ENCODE measurements at places on chromosomes 3 and 15.

- no peak for DNase-seq
These were observed 142.8 kb upstream of the PLSCR5 start for GRCh38 chr3:146747928-146748327.

GRCh38 chr15:68816795-68817303, 3.8 kb downstream of the ANP32A start:
- no peak for DNase-seq

GRCh38 chr15:67760901-67761300, 64.4 kb upstream of the SKOR1 start:
- DNase-seq, result no peak

DNA sequence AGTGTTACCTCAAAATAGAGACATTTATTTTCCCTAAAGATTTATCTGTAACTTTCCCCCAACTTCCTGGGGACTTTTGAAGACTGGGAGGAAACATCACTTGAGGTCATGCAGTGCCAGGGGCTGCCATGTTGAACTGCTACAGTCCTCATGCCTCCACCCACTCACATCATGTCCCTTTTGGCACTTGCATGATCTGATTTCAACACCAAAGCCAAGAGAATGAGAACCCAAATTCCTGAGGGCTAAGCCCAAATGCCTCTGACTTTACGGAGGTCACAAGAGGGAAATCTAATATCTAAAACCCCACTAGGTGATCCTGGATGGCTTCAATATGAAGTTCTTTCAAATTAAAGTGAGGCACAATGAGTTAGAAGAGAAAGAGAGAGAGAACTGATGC, 213.1 kb downstream of the NTRK3 start:
- DNase-seq, result no peak

- DNase-seq, result no peak
These were observed 40.5 kb upstream of the MAGEF1 start for GRCh38 chr3:184752361-184752760.

DNA sequence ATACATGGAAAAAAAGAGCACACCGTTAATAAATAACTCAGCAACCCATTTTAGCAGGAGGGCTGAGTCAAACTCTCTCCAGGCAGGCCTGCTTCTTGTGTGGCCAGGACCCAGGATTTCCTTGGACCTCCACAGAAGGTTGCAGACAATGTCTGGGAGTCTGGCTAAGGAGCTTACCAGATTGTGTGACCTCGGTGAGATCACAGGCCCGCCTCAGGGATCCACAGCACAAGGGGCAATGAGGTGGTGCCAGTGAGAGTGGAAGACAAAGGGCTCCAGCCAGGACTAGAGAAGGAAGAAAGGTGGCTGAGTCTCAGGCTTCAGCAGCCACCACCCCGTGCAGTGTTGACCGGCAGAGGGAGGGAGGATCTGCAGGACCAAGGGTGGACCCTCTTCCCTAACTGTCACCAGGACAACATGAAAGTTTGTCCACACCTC, 32.2 kb upstream of the SEC22A start:
- no peak for DNase-seq

DNA sequence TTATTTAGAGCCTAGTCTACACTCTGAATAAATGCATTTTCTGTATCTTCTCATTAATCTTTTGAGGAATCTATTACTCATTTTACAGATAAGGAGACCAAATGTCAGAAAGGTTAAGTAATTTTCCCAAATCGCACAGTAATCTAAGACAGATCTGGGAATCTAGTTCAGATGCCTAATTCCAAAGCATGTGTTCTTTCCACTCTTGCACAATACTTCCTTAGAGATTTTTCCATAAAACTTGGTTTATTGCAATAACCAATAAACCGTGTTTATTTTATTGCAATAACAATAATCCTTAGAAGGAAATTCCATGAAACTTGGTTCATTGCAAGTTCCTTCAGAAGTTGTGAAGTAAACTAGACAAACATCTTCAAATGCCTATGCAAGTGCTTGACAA, 17.4 kb upstream of the COL8A1 start:
- DNase-seq, result no peak

- DNase-seq, result no peak
These were observed 41.8 kb downstream of the ITPR1 start for GRCh38 chr3:4534906-4535305.

DNA sequence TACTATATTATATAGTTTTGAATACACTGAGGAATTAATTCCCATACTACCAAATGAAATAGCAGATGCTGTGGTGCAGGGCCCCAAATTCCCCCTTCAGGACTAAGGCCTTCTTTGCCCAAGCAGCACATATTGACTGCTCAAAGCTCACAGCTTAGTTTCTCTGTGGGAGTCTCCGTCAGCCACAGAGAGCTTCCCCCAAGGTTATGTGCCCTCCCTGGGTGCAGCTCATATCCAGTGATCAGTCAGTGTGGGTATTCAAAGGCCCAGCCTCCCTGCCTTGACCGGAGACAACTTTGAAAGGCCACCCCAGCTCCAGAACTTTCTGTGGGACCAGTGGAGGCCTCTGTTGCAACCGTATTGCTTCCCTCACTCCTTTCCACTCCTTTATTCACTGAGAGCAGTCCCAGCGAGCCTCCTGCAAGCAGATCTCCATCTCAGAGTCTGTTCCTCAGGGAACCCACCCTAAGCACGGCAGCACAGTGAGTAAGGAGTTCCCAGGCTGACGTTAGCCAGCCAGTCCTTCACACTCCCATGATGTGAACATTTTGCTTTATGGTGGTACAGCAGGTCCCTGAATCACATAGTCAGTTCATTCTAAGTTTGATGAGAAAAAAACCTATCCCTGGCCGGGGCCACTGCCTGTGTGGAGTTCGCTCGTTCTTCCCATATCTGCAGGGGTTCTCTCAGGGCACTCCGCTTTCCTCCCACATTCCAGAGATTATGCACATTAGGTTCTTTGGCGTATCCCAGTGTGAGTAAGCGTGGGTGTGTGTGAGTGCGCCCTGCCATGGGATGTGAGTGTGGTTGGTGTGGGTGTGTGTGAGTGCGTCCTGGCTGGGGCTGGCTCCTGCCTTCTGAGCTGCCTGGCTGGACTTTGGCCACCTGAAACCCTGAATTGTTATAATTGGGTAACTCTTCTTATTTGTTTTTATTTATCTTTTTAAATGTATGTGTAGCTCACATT, 64.4 kb upstream of the PPARG start:
- no peak for DNase-seq

GRCh38 chr3:58792921-58793451, 126.4 kb upstream of the FAM3D start:
- DNase-seq, result no peak

- DNase-seq, result no peak
These were observed 27.4 kb upstream of the CD47 start for GRCh38 chr3:108118038-108118768.

- no peak for DNase-seq
These were observed 130.5 kb upstream of the BFSP2 start for GRCh38 chr3:133269393-133269792.

GRCh38 chr3:157789162-157789561, 285.9 kb upstream of the VEPH1 start:
- DNase-seq, result no peak

- DNase-seq, result no peak
These were observed 208.4 kb downstream of the TNIK start for GRCh38 chr3:171251835-171252234.

DNA sequence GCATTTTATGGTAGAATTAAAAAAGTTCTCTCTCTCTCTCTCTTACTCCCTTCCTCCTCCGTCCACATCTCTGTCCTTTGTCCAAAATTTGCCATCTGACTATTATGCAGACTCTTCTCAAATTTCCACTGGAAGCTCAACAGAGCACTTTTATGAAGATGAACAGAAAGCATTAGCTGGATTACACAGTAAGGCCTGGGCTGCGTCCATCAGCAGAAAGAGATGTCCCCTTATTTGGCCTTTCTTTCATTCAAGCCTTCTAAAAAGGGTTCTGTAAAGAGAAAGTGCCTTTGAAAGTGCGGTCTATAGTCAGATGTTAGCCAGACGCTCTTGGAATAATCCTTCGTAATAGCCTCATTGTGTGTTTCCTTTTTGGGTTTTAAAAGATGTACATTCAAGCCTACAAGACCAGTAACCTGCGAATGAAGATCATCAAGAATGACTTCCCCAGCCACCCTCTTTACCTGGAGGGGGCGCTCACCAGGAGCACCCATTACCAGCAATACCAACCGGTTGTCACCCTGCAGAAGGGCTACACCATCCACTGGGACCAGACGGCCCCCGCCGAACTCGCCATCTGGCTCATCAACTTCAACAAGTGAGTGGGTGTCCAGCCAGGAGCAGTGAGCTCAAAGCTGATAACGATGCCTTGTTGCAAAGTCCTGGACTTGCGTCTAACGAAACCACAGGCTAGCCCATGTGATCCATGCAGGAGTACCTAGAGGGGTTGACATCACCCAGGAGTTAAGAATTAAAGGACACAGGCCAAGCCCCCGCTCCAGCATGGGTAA, 53.1 kb downstream of the MESD start:
- no peak for DNase-seq

DNA sequence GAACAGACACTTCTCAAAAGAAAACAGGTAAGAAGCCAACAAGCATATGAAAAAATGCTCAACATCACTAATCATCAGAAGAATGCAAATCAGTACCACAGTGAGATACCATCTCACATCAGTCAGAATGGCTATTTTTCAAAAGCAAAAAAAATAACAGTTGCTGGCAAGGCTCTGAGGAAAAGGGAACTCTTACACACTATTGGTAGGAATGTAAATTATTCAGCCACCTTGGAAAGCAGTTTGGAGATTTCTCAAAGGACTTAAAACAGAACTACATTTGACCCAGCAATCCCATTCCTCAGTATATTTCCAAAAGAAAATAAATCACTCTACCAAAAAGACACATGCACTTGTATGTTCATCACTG, 95.6 kb downstream of the APBA2 start:
- no peak for DNase-seq

- no peak for DNase-seq
These were observed 111.5 kb downstream of the FILIP1L start for GRCh38 chr3:100002599-100003350.

- no peak for DNase-seq
These were observed at the start of gene NRG4 for GRCh38 chr15:76011627-76012551. Gene NRG4 (minus strand): TSS chr15:76012424. CDS start chr15:76011230, 1,194 bp downstream.

All from stimulated activated CD4-positive, alpha-beta T cell treated with anti-CD3 and anti-CD28 coated beads, TNF-alpha, amount 100 ng/mL, for 4 hours (primary cell).